Right ventricle myocardium superior (tissue), 1 donor: ENCODE measurements at places on chromosomes 7 and 10. TPM values are rescaled to one million over a fixed set of nuclear protein-coding genes. Genes with fewer than 3 reads are reported as not detected.

The LRRC18 gene
- not detected for total RNA-seq

GRCh38 chr10:109934958-109935793 lies 11.9 kb upstream of the XPNPEP1 start:
- DNase-seq, result no peak

DNA sequence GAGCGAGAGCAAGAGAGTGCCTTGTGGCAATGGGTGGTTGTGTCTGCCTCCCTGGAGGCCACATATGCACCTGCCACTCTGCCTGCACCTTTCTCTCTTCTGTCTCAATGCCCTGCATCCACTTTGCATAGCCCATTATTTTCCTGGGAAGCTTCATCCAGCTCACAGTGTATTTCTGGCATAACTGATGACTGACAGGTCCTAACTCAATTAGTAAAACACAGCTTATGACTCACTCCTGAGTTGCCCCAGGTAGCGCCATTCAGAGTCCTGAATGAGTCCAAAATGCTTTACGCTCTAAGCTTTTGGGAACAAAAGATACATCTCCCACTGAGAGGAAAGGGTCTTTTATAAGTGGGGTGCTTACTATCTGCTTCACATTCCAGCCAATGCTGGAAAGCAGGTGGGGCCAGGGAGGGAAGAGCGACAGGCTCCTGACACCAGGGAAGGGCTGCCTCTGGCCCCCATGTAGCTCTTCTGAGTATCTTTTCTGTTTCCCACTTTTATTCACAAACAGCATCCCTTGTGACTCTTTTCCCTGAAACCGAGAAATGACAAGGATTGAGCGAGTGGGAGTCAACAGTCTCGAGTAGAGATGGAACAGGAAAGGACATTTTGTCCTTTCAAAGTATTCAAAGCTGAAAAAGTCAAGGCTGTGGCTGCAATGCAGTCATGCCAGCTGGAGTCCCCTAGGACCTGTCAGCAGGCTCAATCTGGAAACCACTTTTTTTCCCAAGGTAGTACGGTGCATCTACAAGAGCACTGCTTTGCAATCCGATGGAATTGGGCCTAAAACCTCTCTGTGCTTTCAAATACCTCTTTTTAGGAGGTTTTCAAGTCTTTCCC lies 479.3 kb upstream of the PODXL start:
- no peak for DNase-seq

DNA sequence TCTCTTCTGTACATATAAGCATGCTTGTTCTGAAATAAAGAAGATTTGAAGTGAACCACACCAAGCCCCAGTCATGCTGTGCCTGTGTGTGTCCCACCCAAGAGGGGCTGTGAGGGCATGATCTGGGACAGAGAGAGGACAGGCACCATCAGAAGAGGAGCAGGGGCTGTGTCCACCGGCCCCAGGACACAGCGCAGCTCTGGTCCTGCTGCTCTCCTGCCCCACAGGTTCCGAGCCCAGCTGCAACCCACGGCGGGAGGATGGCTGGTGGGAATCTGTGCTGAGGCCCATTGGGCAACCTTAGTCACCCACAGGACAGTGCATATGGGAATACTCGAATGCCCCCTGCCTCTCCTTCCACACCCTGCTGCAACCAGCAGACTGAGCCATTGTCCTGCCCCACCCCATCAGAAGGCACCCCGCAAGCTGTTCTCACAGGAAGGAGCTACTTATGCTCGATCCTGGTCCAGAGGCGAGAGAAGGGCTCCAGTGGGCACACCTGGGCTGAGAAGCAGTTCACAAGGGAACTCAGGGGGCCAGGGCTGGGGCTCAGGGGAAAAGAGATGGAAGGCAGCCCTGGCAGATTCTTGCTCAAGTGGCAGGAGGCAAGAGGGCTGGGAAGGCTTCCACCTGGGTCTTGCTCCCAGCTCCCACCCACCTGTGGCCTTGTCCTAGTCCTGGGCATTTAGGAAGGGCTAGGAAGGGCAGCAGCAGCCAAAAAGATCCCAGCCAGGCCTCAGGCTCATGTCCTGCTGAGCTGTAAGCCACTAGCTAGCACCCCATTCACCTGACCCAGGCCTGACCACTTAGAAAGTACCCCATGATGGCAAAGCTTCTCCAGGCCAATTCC lies 31.9 kb downstream of the LDB3 start:
- peak; percentile 35 for DNase-seq

GRCh38 chr7:75699993-75700392 lies 38.7 kb downstream of the HIP1 start:
- DNase-seq, result no peak

GRCh38 chr7:99126921-99127553 lies 16.9 kb downstream of the SMURF1 start:
- DNase-seq, result no peak
